Astrocyte of the hippocampus (primary cell): ENCODE measurements at places on chromosomes 3 and 15.
A peak's percentile ranks its signal among the peaks of the same experiment; 100 is the strongest.

DNA sequence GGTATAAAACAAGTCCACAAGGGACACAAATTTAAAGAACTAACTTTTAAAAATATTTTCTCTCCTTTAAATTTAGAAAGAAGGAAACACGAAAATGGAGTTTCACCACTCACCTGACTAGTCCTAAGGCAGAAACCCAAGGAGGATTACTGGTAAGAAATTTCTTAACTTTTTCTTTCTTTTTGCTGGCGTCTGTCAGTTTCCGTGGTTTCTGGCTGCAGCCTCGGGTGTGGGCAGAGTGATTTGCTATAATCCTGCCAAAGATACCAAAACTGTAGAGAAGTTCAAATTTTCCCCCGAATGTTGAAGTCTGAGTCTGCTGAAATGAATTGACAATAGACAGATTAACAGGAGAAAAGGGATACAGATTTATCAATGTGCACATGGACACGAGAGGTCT, 843.6 kb upstream of the ALCAM start:
- peak; percentile 21 for DNase-seq

GRCh38 chr3:157810924-157811718, 295.1 kb downstream of the SHOX2 start:
- DNase-seq = no peak

DNA sequence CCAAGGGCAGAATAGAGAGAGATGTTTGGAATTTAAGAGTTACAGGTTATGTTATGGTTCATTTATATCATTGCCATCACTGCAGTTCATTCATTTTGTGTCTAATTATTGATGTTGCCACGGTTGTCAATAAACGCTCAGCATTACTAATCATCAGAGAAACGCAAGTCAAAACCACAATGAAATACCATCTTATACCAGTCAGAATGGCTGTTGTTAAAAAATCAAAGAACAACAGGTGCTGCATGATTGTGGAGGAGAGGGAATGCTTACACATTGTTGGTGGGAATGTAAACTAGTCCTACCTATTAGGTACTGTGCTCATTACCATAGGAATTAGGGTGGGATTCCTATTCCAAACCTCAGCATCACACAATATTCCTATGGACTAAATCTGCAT, 350.5 kb downstream of the TIGIT start:
- no peak for DNase-seq

DNA sequence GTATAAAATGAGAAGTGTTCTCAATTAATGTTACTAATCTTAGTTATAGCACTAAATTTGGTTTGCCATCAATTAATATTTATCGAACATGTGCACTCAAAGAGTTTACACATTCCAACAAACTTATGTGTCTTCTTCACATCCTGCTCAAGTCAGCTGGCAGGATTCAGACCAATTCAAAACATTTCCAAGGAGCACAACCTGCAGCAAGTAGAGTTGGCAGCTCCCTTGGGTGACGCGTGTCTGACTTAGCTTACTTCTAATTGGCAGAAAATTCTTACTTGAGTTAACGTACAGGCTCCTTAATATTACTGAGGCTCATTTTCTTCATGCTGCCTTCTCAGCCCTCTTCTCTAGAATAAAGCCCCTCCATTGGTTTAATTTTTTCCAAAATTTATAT, 110.4 kb upstream of the PFN2 start:
- peak; percentile 50 for DNase-seq

GRCh38 chr15:74124759-74125158, 5.6 kb upstream of the ISLR2 start:
- no peak for DNase-seq

- DNase-seq = no peak
Measured at GRCh38 chr3:187615630-187616029, 54.6 kb downstream of the SST start.

DNA sequence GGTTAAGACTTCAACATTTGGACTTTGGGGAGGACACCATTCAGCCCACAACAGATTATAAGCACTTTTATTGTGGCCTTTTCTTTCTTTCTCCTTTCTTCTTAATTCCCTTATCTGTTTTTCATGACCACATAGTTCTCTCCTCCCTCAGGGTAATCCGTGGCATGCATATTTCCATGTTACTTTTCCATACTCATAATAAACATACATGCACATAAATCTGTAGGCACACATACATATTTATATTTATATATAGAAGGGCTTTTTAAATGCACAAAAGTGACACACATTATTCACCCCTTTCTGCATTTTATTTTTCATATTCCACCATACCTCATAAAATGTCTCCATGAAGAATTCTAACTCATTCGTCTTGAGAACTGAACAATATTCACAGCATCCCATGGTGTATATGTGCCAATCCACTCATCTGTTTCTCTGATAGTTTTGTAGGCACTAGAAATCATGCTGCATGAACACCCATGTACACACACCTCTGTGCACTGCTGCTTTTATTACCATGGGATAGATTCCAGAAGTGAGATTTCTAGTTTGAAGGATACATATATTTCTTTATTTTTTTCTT, 38.1 kb upstream of the GADL1 start:
- no peak for DNase-seq

GRCh38 chr15:96158938-96159337, 171.6 kb upstream of the NR2F2 start:
- no peak for DNase-seq

DNA sequence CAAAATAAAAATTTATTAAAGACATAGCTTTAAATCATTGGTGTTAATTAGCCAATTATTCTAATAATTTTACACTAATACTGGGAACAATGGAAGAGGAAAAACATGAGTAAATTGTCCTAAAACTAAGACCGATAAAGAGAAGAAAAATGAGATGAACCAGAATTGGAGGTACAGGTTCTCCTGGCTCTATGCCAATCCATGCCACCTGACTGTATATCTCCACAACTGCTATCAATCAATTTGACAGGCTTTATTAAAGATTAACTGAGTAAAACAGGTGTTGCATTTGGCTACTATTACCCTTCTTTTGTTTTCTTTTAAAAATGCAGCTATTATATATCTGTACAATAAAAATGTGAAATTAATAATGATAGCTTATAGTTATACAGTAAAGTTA, 850.0 kb downstream of the CADM2 start:
- no peak for DNase-seq

DNA sequence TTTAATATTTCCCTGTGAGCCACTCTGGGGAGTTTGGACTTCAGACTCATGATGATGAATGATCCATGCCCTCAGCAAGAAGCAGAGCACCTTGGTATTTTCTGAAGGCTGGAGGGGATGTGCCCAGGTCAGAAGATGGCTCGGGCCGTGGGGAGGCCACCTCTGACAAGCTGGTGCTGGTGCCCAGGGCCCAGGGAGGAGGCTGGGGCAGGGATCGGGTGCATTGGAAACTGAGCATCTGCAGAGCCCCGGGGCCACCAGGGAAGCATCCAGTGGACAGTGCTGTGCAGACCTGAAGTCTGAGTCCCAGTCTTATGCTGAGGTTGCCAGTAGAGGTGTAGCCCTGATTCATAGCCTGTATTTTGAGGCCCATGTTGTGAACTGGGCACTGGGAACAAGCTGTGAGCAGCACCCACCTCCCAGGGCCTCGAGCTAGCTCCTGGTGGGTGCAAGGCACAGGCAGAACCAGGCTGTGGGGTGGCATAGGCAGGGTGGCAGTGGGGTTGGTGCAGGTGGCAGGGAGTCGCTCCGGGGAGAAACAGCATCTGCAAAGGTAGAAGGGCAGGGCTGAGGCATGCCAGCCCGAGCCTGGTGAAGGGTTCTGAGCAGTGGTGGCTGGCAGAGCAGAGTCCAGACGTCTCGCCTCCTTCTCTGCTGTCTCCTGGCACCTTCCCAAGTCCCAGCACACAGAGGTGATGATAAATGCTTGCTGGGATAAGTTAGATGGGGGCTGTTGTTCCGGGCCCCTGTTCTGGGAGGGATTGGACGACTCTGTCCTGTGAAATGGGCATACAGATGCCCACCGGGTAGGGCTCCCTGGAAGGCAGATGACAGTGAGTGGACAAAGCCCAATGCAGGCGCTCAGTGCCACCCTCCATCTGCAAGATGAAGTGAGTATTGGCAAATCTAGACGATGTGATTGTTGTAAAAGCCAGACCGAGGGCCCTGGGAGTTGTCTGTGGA, 10.6 kb downstream of the DNAJB8 start:
- no peak for DNase-seq

DNA sequence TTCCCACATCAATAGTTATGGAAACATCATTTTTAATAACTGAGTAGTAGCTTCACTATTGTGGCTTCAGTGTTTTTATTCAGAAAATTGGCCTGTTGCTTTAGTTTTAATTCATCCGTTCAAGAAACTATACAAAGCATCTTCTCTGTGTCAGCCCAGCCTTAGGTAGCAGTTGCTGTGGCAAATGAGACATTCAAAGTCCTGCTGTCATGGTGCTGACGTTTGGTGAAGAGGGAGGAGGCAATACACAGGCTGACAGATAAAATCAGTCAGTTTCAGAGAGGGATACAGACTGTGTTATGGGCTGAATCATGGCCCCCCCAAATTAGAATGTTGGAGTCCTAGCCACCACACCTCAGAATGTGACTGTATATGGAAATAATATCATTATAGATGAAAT, 56.5 kb downstream of the SLC7A14 start:
- DNase-seq = no peak

GRCh38 chr15:100913961-100914360, 5.2 kb upstream of the LRRK1 start:
- DNase-seq = no peak

DNA sequence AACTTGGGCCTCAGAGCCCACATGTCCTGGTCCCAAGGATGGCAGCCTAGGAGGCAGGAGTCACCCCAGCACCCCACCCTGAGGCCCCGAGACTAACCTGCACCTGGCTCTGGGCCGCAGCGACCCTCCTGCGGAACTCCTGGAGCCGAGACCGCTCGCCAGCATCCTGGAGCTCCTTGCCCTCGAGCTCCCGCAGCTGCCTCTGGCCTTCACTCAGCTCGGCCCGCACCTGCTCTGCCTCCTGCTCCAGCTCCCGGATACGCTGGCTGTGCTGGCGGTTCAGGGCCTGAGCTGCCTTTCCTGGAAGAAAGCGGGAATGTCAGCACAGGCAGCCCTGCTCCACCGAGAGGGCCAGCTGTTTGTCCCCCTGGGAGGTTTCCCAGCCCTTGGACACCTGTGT, 13.2 kb downstream of the KIF7 start:
- no peak for DNase-seq

GRCh38 chr3:38649500-38650247, at the start of gene SCN5A:
Gene SCN5A, minus strand, starts transcription at chr3:38649687. Its CDS starts 16,380 bp downstream, at chr3:38633307.
- peak; percentile 67 for DNase-seq

- no peak for DNase-seq
Measured at GRCh38 chr15:77775837-77776236, 143.1 kb upstream of the LINGO1 start.

GRCh38 chr15:98653686-98654085, 5.3 kb downstream of the IGF1R start:
- DNase-seq = no peak

DNA sequence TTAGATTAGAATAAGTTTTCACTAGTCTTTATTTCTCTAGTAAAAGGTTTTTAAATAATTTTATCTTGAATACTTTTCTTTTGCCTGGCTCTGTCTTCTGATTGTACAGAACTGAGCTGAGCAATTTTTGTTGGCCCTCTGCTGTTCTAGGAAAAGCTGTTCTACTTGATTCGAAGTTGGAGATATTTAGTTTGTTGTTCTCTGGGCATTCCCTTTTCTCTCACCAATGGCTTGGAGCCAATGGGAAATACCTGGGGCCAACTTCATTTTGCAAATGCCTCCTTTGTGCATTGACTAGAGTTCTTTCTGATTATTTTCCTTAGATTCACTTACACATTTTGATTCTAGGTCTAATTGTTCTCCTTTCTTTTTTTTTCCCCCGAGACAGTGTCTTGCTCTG, 16.5 kb downstream of the ABHD5 start:
- DNase-seq = peak; percentile 58

GRCh38 chr3:20064387-20064786, 24.1 kb downstream of the KAT2B start:
- DNase-seq = no peak

DNA sequence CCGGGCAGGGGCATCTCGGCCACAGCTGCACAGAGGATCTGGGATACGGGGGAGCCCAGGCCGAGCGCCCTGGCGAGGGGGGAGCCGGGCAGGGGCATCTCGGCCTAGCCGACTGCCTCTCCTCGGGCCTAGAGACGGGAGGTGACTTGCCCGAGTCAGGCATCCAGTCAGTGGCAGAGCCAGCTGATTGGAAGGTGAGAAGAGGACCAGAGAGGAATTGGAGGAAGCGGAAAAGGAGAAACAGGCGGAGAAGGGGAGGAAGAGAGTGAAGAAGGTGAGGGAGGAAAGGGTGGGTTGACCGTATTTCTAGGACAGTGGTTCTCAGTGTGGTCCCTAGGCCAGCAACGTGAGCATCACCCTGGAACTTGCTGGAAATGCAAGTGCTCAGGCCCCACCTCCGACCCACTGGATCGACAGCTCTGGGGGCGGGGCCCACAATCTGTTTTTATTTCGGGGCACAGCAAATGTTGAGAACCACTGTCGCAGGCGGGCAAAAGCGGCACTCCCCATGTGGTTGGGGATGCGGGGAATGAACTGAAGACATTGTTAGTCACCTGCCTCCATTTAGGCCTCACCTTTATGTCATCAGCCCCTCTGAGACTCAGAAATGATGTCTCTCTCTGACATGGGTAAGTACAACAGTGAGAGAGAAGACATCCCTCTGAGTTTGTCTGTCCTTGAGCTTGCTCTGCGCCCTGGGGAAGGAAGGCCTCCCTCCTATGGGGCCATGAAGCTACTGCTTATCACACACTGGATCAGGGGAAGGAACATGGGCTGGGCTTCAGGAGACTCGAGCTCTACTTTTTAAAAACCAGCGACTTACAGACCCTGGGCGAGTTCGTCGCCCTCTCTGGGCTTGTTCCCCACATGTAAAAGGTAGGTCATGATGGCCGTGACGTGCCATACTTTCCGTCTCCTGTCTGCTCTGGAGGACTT, 1.0 kb upstream of the MELTF start:
- DNase-seq = peak; percentile 38

- no peak for DNase-seq
Measured at GRCh38 chr3:105608623-105609022, 241.9 kb downstream of the ALCAM start.
